Stimulated activated CD4-positive, alpha-beta T cell treated with anti-CD3 and anti-CD28 coated beads, Interleukin-1b, Interleukin-23, amount 100 ng/mL, for 4 hours (primary cell): ENCODE measurements at places on chromosomes 6 and 20.

DNA sequence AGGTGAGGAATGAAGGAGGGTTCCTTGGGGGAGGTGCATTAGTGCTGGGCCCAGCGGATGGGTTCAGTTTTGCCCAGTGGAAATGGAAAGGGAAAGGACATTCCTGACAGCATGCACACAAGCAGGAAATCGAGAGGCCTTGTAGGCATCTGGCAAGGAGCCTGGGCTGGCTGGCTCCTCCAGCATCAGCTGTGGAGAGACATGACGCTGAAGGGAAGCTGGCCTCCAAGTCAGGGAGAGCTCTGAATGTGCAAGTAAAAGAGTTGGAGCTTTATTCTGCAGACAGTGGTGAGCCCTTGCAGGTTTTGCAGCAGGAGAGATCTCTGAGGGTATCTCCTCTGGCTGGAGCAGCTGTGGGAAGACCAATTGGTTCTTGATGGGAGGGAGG is 154.3 kb downstream of the MRPL14 start:
- DNase-seq = no peak

GRCh38 chr6:5115168-5115567 is 30.0 kb downstream of the PPP1R3G start:
- DNase-seq = no peak

DNA sequence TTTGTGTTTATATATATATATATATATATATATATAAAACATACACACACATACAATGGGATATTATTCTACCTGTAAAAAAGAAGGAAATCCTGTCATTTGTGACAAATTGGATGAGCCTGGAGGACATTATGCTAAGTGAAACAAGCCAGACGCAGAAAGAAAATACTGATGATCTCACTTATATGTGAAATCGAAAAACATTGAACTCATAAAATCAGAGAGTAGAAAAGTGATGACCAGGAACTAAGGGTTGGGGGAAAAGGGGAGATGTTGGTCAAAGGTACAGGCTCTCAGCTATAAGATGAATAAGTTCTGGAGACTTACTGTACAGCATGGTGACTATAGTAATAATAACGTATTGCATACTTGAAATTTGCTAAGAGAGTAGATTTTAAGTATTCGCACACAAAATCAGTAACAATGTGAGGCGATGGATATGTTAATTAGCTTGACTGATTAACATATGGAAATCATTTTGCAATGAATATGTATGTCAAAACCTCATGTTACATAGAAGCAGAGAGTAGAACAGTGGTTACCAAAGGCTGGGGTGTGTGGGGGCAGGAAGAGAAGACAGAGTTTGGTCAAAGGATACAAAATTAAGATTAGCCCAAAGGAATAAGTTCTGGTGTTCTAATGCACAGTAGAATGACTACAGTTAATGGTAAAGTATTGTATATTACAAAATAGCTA is 92.3 kb upstream of the PHACTR1 start:
- DNase-seq = no peak

DNA sequence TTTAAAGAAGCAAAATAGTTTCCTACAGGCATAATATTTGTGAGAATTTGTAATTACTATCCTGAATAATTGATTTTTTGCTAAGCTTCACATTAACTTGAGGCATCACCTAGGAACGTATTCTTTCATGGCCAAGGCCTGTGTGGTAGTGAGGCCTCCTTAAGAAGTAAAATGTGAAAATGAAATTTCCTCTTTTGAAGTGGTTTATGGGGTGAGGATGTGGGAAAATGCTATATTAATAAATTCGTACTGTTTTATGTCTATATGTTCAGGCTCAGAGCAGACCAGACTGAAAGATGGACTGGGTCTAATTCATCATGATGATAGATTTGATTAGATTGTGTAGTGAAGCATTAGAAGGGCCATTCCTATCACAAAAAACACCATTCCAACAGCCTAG is 33.1 kb downstream of the MYLIP start:
- no peak for DNase-seq

DNA sequence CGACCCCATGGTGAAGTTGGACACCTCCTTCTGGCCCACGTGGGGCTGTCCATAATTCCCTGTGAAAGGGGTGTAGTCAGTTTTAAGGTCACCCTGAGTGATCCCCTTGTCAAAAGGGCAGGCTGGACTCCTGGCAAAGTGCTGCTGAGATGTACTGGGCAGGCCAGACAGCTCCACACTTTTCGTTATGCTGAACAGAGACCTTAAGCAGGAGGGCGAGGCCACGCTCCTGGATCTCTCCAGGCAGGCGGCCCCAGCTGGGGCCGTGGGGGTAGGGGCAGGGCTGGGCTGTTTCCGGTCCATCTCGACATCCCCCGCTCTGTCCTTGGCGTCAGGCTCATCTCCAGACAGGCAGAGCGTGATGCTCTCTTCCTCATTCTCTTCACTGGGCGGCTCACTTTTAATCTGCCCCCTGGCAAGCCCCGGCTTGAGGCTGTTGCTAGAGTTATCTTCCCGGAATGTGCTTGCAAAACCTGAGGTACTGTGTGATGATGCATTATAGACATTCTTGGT is 56.7 kb downstream of the GJA10 start:
- no peak for DNase-seq

DNA sequence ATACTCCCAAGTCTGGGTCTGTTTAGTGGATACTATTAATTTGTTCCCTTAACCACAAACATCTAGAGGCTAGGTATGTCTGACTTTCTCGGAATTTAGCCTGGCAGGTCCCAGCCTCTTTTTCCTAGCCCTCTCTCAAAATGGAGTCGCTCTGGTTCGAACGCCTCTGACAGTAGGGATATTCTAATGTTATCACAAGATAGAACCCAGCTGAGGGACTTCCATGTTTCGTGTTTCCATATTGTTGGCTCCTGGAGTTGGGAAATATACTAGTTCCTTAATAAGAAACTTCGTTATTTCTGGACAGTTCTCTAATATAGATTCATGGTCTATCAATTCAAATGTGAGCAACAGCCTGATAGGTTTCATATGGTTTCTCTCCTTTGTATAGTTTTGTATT is 16.4 kb downstream of the CYB5R4 start:
- no peak for DNase-seq

GRCh38 chr6:82111114-82111513 is 136.4 kb downstream of the IBTK start:
- no peak for DNase-seq

DNA sequence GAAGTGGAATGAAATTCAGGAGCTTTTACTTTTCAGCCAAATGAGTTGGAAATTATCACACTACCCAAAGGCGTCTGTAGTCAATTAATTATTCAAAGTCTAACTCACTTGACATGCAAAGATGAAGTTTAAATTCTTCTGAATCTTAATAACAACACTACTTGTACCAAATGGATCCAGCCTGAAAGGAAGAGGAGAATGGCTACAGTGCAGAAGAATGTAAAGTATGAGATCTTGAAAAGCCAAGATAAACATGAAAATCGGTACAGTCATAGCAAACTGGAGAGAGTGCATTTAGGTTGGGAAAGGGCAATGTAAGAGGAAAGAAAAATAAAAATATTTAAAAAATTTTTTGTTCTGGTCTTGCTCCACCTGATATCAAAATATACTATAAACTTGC is 195.5 kb downstream of the SIM1 start:
- DNase-seq = no peak

- DNase-seq = no peak
Measured at GRCh38 chr6:42503894-42504293, 52.2 kb upstream of the TRERF1 start.

DNA sequence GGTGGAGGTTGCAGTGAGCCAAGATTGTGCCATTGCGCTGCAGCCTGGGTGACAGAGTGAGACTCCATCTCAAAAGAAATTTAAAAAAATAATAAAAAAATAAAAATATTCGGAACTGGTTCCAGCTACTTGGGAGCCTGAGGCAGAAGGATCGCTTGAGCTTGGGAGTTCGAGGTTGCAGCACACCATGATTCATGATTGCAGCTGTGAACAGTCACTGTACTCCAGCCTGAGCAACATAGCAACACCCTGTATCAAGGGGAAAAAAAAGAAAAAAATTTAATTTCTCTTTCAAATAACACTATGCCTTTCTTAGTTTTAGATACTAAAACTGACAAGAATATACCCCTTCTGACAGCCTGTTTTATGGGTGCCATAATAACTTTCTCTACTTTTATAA is 10.5 kb downstream of the KDM1B start:
- DNase-seq = no peak

GRCh38 chr6:155611742-155612141 is 156.1 kb upstream of the NOX3 start:
- no peak for DNase-seq

- DNase-seq = no peak
Measured at GRCh38 chr6:55009131-55009530, 162.6 kb downstream of the FAM83B start.

DNA sequence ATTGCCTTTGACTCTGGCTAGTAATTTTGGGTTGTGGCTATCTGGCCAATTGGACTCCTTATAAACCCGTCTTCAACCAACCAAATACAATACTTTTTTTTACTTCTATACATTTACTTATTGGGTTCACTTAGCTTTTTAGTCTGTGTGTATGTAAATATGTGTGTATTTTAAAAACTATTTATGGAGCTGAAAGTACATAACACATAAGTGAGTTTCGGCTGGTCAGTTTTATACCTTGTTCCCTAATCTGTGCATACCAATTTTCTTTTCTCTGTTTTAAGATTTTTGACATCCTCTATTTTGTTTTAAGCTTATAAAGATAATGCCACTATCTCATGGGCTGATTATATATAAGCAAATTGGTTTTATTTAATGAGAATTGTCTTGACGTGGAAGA is 129.5 kb downstream of the LRRC1 start:
- DNase-seq = no peak

GRCh38 chr20:2603816-2604505 is 48.5 kb upstream of the NOP56 start:
- DNase-seq = no peak

DNA sequence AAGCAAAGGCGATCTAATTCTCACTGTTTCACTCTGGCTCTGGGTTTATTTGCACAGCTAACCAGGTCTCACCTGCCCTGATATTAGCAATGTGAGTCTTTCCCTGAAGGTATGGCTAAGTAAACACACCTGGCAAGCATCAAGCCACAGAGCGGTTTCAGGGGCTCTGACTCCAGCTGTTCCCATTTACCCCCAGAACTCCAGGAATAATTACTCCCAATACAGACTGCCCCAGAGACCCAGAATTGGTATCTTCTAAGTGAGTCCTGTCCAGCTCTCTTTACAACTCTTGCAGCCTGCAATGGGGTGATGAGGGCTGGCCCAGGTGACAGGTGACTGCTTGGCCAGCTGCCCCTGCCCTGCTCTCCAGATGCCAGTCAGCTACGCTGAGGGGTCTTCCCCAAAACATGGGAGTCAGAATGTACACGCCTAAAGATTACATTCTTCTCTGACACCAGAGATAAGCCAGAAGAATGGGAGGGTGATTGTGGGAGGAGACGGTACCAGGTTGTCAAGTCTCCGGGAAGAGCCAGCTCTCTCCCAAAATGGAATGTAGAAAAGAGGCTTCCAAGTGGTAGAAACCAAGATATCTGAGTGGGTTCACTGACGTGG is 4.9 kb upstream of the LRRN4 start:
- DNase-seq = no peak
